ENCODE measurements at places on chromosomes 3 and 15.

- no peak for DNase-seq
These were observed 828 bp upstream of the ATOSA start for GRCh38 chr15:52680041-52680391.

- DNase-seq = no peak
These were observed 47.1 kb downstream of the CMTM7 start for GRCh38 chr3:32438596-32439344.

DNA sequence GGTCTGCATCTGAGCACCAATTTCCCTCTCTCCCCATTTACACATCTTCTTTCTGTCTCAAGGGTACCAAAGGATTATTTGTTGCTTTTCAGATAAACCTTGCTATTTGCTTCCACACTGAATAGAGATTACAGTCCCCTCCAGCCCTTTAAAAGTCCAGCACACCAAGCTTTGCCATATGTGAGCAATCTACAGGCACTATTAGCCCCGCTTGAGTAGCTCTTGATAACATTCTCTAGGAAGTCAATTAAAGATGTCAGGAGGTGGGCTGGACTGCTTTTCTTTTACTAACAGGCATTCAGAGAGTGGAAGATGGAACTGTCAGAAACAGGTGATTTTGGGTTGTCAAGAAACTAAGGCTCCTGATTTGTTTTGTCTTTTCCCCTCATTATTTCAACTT, 417.0 kb downstream of the ROBO2 start:
- no peak for DNase-seq

DNA sequence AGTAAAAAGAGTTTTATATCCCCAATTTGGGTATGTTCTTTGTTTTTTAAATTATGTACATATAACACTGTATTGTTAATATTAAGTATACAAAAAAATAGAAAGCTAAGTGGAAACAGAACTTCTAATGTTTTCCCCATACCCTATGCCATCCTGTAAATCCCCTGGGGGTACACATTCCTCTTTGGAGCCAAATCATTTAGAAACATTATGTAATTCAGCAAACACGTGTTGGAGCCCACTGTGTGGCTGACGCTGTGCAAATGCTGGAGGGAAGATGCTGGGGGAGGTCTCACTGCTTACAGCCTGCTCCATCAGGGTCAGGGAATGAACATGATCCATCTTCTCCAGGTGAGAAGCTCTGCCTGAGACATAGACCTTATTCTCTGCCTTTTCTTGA, 52.8 kb downstream of the CRTC3 start:
- DNase-seq = no peak

- no peak for DNase-seq
These were observed 600.8 kb downstream of the FOXP1 start for GRCh38 chr3:70982700-70983140.

DNA sequence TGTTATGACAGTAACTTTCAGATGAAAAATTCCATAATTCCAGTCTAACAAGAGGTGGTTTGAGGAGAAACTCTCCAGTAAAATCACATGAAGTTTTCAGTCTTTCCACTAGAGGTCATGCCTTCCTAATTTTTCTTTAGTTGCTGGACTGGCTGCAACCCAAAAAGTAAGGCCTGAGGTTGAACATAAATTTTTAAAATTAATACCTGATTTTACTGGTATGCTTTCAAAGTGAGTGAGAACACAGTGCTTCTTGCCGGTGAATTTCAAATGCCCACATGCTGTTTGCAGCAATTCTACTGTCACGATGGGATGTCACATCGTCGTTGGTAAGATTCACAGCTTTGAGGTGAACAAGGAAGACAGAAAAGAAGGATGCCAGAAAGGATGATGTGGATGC, 89.0 kb upstream of the FGF12 start:
- DNase-seq = no peak

DNA sequence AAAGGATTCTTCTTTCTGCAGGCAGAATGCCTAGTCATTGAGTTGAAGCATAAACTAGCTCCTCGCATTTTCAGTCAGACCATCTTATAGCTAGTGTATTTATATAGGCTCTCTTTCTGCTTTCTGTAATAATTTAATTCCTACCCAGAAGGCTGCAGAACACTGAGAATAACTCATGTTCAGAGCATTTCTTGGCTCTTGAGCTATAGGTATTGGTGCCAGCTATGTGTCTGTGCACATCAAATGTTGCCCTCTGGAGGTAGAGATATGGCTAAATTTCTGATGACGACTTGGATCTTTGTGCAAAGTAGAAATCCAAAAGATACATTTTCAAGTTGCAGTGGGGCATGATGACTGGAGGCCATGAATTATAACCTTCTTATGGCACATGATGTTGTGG, 336.2 kb upstream of the TPM1 start:
- DNase-seq = no peak

GRCh38 chr3:34678575-34678974, 880.1 kb downstream of the PDCD6IP start:
- no peak for DNase-seq

DNA sequence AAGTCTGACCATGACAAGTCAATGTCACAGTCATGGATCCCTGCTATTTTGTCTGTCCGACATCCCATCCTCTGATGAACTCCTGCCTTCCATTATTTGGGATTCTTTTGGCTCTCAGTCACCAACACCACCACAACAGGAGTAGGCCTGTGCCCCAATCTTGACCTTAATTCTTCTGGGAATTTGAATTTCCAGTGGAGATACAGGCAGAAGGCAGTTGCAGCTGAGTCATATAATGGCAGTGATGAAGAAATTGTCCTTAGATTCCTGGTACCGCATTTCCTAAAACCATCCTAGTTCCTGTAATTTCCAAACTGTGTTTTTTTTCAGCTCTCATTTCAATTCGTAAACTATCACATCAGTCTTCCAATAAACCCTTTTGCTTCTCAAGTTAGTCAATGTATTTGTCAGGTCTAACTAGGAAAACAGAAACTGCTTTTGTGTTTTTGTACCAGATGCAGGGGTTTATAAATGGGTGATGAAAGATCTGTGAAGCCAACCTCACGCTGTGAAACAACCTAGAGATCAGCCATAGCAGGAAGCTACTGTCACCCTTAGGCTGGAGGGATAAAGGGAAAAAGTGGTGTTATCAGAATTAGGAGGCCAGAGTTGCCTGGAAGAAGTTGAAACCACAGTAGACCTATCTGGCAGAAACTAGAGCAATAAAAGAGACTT, 126.3 kb upstream of the TMEM108 start:
- DNase-seq = no peak

DNA sequence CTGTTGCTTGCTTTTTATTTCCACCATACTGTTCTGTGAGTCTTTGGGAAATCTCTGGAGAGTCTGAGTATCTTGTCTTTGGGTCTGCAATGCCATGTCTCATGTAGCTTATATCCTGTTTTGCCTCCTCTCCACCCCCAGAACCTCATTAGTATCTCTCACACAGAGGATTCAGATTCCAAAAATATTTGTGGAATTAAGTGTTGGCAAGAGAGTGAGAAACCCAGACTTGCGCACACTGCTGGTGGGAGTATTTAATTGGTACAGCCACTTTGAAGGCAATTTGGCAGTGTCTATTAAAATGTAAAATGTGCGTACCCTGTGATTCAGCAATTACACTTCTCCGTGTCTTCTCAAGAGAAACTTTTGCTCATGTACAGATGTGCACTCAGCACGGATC, 68.6 kb downstream of the ZNF621 start:
- DNase-seq = no peak

GRCh38 chr3:124599147-124599765, 131.0 kb upstream of the UMPS start:
- no peak for DNase-seq

GRCh38 chr3:26681632-26682031, 59.1 kb downstream of the LRRC3B start:
- no peak for DNase-seq

DNA sequence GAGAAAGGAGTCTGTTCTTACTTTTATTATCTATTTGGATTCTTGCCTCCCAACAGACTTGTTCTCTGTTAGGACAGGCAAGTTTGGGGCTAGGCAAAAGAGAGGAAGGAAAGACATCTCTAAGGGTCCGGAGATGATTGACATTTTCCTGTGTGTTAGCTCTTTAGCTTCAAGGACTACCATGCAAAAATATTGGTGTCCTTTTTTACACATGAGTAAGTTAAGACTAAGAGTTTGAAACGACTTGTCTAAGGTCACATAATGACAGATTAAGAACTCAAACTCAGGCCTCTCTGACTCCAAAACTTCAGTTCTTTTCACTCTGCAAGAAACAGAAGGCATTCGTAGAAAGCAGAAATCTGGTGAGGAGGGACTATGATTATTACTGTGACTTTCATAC, 5.9 kb downstream of the LMCD1 start:
- DNase-seq = no peak

DNA sequence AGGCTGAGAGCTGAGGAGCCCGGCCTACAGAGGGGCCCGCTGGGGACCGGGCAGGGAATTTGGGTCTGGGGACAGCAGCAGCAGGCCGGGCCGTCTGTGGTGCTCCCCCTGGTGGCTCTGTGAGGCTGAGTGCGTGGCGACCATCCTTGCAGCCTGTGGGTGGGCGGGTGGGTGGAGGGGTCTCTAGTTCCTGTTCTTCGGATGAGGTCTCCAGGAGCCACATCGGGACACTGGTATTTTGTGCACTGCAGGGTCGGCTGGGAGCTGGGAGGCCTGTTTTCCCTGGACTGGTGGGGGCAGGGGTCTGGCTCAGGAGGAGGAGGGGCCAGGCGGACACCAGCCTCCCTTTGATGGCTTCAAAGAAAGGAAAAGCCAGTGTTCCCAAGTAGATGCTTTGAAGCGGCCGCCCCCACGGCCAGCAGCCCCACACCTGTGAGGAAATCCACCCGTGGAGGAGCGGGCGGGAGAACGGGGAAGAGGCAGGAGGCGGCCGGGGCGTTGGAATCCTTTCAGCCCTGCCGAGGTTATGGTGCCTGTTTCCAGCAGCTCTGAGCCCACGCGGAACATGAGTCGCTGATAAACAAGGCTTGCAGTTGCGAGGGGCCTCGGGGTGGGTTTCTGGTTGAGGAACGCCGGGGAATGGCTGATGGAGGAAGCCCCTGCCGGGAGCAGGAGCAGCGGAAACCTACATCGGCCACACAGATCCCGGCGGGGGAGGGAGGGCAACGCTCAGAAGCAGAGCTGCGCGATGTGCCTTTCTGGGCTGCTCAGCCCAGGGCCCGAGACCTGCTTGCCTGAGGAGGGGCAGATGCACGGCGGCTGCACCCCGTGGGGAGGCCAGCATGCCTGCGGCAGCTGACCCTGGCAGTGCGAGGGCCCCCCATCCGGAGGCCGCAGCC, 154.3 kb downstream of the NSMCE3 start:
- DNase-seq = no peak

- DNase-seq = no peak
These were observed 271.2 kb downstream of the FAM43A start for GRCh38 chr3:194956697-194957396.

DNA sequence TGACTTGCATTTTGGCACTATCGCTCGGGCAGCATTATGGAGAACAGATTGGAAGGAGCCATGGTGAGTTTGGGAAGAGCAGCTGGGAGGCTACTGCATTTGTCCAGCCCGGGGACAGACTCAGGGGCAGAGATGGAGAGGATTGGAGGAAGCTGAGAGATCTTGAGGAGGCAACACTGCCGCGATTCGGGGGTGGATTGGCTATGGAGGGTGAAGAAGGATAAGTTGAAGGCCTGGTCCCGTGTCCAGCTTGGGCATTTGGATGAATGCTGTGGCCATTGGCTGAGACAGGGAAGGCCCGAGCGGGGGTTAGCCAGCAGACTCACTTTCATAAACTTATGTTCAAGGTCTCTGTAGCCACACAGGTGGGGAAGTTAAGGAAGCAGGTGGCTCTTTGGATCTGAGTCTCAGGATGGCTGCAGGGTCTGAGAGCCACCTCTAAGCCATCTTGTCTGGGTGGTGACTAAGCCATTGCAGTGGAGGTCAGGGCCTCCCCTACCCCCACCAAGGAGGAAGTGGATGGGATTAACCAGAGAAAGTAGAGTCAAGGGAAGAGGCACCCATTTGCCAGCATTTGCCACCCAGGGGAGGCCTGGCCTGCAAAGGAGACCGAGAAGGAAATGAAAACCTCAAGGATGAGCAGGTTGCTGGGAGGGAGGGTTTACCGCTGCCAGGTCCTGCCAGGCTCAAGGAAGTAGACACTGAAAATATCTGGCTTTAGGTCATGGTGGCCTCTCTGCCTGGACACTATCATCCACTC, 144.0 kb upstream of the TLE3 start:
- DNase-seq = no peak

GRCh38 chr15:26872206-26872605, 5.3 kb downstream of the GABRA5 start:
- DNase-seq = no peak

GRCh38 chr3:114128231-114128630, 50.6 kb downstream of the DRD3 start:
- DNase-seq = no peak

- DNase-seq = no peak
These were observed 107.8 kb downstream of the LIPC start for GRCh38 chr15:58539548-58539947.

DNA sequence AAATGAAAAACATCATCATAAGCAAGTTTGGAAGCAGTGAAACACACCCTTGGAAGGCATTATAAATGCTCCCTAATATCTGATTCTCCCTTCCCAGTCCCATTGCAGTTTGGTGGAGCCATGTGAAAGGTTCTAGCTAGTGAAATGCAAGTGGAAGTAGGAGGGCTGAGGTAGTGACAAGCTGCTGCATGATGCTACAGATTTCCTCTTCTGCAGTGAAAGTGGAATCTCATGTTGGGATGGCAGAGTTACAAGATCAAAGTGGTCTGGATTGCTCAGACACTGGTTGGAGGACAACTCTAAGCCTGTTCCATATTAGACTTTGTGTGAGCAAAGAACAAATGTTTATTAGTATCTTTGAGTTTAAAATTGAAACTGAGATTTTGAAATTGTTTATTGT, 3.3 kb upstream of the PDCD6IP start:
- DNase-seq = no peak

DNA sequence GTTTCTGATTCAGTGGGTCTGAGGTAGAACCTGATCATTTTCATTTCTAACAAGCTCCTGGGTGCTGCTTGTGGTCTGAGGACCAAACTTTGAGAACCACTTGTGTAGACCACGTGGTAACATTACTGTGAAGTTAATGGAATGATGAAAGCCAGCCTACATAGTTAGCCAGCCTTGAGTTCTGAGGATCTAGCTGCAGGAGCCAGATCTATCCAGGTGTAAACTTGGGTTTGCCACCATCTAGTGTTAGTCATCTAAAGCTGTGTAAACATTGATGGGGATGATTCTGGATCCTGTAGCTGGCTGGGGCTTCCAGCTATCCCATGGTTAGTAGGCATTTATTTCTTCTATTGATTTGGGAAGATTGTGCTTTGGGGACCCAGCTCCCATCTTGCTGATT, 170.0 kb downstream of the TMEM108 start:
- DNase-seq = no peak

GRCh38 chr15:59199626-59200465, 6.8 kb upstream of the LDHAL6B start:
- DNase-seq = no peak

- DNase-seq = no peak
These were observed 361.0 kb downstream of the TAFA4 start for GRCh38 chr3:68571321-68571720.

GRCh38 chr15:27422997-27423396, 452.0 kb downstream of the GABRG3 start:
- no peak for DNase-seq

- DNase-seq = no peak
These were observed 72.3 kb downstream of the PIAS1 start for GRCh38 chr15:68126396-68126795.

GRCh38 chr15:27722102-27722501, 377.0 kb downstream of the OCA2 start:
- DNase-seq = no peak

- DNase-seq = peak; percentile 76
These were observed 34.3 kb downstream of the ZMAT3 start for GRCh38 chr3:179037351-179037750.

Data from activated naive CD4-positive, alpha-beta T cell treated with anti-CD3 and anti-CD28 coated beads, Interleukin-2, amount 10 ng/mL, durations not matched to agents 7 days and 5 days (primary cell).